Transverse colon (tissue), 4 donors: ENCODE measurements at places on chromosomes 7 and 10. TPM values are rescaled to one million over a fixed set of nuclear protein-coding genes. Genes with fewer than 3 reads are reported as not detected.

GRCh38 chr10:82938331-82938730, 1063.3 kb downstream of the NRG3 start:
- H3K27me3 ChIP-seq = no peaks in the 10 kb centered on the region
- H3K27ac ChIP-seq = no peak overlapping the region
- no peaks in the 10 kb centered on the region for H3K4me1 ChIP-seq
- no peak for DNase-seq
- no peak overlapping the region for H3K4me3 ChIP-seq
- H3K36me3 ChIP-seq = no peaks in the 10 kb centered on the region

DNA sequence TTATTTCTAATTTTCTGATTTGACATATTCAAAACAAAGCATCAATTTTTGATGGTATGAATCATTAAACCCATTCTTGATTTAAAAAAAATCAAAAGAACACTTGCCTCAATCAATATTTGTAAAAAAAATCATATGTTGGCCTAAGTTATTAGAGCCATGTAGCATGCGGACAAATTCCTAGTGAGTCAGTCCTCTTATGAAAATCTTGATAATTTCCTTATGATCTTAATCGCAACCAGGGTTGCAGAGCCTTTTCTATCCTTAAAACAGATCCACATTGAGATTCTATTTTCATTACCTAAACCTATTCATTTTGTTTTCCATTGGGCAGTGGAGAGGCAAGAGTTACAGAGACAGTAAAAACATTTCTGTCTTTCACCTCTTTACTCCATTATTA, 203.2 kb downstream of the ARL4A start:
- no peak overlapping the region for H3K4me3 ChIP-seq
- no peak for DNase-seq
- H3K4me1 ChIP-seq = no peaks in the 10 kb centered on the region
- H3K27me3 ChIP-seq = no peaks in the 10 kb centered on the region
- no peaks in the 10 kb centered on the region for H3K36me3 ChIP-seq

DNA sequence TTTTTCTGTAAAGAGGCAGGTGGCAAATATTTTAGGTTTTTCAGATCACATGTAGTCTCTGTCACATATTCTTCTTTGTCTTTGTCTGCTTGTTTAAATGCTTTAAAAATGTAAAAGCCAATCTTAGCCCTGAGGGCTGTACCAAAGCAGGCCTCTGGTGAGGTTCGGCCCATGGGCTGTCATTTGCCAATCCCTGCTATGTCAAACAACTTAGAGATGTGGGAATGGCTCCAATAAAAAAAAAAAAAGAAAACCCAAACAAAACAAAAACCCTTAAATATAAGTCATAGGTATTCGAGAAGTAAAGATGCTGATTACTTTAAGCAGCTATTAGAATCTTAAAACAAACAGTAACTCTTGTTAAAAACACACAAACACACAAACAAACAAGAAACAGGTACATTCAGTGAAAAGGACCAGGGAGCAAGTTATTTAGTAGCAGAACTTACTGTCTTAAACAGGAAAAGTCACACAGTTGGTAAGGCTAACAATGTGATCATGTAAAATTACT, 61.4 kb upstream of the NAMPT start:
- H3K36me3 ChIP-seq = no peaks in the 10 kb centered on the region
- H3K4me3 ChIP-seq = no peak overlapping the region
- H3K27me3 ChIP-seq = no peaks in the 10 kb centered on the region
- no peak overlapping the region for H3K27ac ChIP-seq
- H3K4me1 ChIP-seq = no peaks in the 10 kb centered on the region

GRCh38 chr10:31133251-31133791, 101.7 kb upstream of the ZNF438 start:
- H3K27me3 ChIP-seq = no peaks in the 10 kb centered on the region
- no peaks in the 10 kb centered on the region for H3K36me3 ChIP-seq
- no peak for DNase-seq
- H3K4me3 ChIP-seq = no peak overlapping the region

Gene MUC3A
- total RNA-seq = 11.7 TPM

GRCh38 chr10:71392292-71392691, 4.4 kb upstream of the CDH23 start:
- peaks cover 38% of the 10 kb centered on the region for H3K27me3 ChIP-seq
- no peaks in the 10 kb centered on the region for H3K36me3 ChIP-seq
- H3K4me3 ChIP-seq = no peak overlapping the region
- peaks cover 11% of the 10 kb centered on the region for H3K4me1 ChIP-seq
- no peak overlapping the region for H3K27ac ChIP-seq
- DNase-seq = no peak

- no peak overlapping the region for H3K27ac ChIP-seq
- no peaks in the 10 kb centered on the region for H3K4me1 ChIP-seq
- no peaks in the 10 kb centered on the region for H3K36me3 ChIP-seq
- no peak overlapping the region for H3K4me3 ChIP-seq
These were observed 7.3 kb upstream of the RET start for GRCh38 chr10:43069579-43069978.

Gene ZNF503
- 17.9 TPM for total RNA-seq

DNA sequence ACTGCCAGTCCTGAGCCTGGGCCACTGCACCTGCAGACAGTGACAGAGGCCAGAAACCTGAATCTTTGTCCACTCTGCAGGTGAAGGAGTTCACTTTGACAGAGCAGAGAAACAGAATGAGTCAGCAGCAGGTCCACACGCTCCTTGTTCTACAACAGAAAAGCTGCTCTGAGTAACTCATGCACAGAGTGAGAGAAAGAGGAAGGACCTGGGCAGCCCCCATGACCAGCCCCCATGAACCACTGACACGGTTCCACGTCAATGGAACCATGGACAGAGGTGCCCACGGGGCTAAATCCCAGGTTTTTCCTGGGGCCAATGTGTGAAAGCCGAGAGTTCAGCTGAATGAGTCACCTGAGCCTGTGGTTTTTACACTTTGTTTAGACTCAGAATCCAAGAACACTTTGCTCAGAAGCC, 40.8 kb upstream of the CTBP2 start:
- DNase-seq = no peak
- H3K36me3 ChIP-seq = no peaks in the 10 kb centered on the region

- peaks cover 7% of the 10 kb centered on the region for H3K4me1 ChIP-seq
- H3K4me3 ChIP-seq = no peak overlapping the region
- no peaks in the 10 kb centered on the region for H3K27me3 ChIP-seq
- no peaks in the 10 kb centered on the region for H3K36me3 ChIP-seq
These were observed 10.8 kb downstream of the CCNY start for GRCh38 chr10:35347121-35347562.

Gene MAGI2
- 3.7 TPM for total RNA-seq

DNA sequence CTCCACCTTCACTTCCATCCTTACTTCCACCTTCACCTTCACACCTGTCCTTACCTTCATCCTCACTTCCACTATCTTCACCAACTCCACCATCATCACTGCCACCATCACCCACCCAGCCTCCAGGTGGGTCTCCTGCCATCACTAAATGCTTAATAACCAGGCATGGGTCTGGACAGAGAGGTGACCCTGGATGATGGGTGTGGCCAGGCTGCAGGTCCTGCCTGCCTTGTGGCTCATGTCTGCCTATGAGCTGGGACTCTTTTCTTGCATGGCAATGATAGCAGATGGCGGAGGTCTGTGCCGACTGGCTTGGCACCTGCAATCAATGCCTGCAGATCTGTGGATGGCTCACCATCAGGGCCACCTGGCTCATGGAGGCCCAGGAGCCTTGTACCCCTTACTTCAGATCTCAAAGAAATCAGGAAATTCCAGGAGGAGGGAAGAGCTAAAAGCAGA, 60.1 kb upstream of the ELN start:
- no peaks in the 10 kb centered on the region for H3K36me3 ChIP-seq
- H3K4me1 ChIP-seq = no peaks in the 10 kb centered on the region
- H3K4me3 ChIP-seq = no peak overlapping the region
- DNase-seq = no peak
